ENCODE measurements at places on chromosomes 4 and X.

DNA sequence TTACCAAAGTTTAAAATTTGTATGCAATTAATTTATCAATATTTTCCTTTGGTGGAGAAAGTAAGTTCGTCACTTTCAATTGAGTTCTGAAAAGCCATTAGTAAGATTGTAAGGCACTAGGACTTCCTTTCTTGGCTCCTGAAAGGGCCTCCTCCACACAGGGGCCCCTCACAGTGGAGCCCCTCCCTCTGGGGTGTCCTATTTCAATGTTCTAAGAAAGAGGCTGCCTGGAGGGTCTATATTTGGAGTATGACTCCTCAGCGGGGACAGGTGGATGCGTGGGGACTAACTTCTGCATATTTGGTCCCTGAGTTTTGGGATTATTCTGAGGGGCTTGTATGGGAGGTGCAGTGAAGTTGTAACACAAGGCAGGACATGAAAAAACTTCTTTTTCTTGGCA is 1.6 kb upstream of the ARMCX4 start:
- DNase-seq, result no peak

DNA sequence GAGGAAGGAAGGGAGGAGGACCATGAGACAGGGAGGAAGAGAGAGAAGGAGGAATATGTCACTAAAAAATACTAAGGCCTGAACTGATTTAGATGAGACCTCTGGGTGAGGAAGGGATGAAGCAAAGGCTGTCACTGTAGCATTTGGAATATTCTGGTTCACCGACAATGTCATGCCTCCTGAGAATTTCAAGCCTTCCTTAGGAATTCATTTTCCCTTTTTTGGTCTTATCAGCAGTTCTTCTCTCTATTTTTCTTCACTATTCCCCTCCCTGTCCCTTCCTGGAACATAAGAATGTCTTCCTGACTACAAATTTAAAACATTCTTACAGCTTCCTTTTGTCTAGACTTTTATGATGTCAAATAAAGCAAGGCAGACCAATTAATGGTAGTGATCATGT is 527.8 kb downstream of the INPP4B start:
- no peak for DNase-seq

DNA sequence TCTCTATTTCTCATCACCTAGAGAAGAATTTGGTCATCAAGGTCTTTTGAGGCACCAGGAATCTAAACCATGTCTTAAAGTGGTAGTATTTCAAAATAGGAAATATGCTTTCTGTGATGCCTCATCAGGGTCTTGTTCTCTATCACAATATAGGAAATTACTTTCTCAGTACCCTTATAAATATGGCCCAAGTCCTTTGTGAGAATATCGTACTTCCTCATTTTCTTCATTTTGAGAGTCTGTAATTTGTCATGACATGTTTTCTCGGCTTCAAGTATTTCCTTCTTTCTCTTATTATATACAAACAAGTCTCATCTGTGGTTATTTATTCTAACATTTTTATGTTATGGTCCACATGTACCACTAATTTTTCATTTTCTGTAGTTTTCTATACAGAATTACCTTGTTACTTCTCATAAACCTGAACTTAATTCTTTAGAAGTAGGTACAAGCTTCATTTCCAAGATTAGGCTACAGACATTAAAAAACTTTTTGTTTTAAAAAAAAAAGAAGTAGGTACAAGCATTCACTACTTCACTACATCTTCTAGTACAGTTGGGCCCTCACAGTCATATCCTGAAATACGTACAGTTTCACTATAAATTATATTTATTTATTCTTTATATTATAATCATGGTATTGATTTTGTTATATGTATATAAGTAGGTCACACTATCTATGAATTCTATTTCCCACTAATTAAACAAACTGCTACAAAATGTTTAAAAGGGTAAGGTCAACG is 54.4 kb downstream of the KLHL13 start:
- DNase-seq, result no peak

GRCh38 chr4:41307638-41308037 is 50.9 kb downstream of the UCHL1 start:
- no peak for DNase-seq

GRCh38 chrX:19705196-19705769 is 182.1 kb downstream of the SH3KBP1 start:
- no peak for DNase-seq

DNA sequence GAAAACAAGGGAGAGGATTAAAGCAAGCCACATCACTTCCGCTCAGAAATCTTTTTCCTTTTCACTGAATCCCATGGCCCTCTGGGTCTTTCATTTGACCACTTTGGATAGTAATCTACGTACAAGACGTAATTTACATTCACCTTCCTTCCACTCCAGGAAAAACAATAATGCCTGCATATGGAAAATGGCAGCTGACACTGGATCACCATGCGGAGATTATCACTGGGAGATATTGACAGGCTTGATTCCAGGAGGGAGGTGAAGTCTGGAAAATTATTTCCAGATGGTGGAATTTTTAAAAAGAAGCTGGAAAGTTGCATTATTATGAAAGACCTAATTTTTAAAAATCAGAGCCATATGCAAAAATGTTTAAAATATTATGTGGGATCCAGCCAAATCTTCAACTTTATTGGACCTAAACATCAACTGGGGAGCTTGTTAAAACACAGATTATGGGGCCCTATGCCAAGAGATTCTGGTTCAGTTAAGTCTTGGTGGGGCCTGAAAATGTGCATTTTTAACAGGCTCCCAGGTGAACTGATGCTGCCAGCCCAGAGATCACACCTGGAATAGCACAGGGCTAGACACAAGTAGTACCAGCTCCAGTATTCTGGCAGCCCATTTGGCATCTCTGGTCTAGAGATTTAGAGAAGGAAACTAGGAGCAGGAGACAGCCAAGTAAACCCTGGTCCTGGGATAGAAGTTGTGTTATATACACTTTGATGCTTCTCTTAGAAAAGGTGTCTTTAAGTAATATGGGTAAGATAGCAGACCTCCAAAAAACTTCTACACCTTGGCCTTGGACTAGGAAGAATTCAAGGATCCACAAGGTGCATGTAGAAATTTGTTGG is 290.3 kb upstream of the LDB2 start:
- no peak for DNase-seq

GRCh38 chr4:118905566-118905965 is 16.9 kb downstream of the SYNPO2 start:
- DNase-seq, result no peak

DNA sequence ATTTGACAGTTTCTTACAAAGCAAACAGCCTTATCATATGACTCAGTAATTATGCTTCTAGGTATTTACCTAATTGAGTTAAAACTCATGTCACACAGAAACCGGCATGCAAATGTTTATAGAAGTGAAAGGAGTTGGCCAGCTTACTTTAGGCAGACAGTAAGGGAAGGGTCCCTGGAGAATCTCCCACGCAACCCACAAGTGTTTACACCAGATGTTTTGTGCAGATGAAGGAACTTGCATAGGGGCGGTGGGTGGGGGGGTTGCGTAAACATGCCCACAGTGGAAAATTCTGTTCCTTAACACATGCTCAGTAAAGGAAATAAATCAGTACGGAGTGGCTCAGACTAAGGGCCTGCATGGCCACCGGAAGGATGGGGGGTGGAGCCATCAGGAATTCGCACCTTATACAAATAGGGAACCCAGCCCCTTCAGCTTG is 330.5 kb upstream of the AADAT start:
- DNase-seq, result no peak

DNA sequence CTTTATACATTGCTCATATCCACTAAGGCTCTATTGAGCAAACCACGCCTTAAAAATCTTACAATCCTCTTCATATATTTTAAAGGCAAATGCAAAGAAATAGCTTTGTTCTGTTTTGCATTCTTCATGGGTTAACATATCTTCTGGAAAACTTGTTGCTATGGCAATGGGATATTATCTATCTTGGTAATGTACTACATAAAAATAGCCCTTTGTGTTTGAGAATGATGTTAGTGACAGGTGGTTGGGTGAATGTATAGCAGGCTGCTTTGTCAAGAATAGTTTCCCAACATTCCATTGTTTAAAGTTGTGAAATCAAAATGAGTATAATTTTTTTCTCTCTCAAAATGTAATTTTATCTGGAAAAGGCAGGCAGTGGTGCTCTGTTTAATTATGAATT is 16.8 kb downstream of the REPS2 start:
- DNase-seq, result no peak

DNA sequence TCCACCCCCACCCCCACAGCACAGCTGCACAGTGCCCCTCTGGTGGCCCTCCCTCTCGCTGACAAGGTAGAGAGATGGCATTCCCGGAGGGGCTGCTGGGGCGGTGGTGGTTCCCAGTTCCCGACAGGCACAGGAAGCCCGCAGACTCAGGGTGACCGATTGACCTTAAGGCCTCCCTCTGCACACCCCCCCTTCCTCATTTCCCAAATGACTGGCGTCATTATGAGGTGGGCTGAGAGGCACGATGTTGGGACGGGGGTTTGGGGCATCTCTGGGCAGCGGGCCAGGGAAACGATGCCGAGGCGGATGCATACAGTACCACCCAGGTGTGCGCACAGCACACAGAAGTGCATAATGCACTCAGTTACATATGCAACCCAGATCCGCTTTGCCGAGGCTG is 3.5 kb upstream of the TIMP1 start:
- no peak for DNase-seq

- no peak for DNase-seq
Observed at GRCh38 chrX:40514376-40514775, 66.4 kb upstream of the ATP6AP2 start.

DNA sequence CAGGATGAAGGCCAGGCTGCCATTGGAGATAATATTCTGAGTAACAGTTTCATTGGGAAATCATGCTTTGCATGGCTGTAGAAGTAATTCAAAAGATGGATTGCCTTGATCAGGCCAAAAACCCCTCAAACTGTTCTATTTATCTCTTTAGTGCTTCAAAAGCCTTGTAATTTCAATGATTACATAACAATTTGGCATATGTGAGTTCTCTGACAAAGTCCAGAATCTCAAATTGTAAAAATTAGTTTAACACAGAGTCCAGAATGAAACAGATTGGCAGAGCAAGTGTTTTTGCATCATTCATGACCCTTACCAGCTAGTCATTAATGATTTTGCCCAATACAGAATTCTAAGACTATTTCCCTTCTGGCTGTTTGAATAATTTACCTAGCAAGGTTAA is 347.3 kb downstream of the SPRY1 start:
- no peak for DNase-seq

DNA sequence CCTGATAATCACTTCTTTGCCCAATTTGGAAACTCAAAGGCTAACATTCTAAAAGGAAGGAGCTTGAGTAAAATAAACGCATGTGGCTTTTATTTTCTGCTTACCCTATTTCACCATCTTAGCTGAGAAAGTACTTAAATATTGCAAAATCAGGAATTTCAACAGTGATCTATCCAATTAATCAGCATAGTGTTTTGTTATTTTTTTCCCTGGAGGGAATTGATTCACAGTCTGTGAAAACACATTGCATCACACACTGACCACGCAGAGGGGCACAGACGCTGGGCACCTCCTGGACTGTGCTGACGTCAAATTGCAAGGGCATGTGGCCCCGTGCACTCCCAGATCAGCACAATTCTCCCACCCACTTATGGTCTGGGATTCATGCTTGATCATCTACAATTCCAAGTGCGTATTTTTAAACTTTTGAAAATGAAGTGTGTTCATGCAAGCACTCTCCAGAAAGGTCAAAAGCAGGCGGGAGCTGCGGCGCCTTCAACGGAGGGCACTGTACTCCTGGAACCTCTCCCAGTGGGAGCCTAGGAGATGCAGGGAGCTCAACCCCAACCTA is 320.6 kb upstream of the PPARGC1A start:
- DNase-seq, result no peak

- DNase-seq, result no peak
Observed at GRCh38 chrX:131746491-131746968, 202.7 kb downstream of the OR13H1 start.

DNA sequence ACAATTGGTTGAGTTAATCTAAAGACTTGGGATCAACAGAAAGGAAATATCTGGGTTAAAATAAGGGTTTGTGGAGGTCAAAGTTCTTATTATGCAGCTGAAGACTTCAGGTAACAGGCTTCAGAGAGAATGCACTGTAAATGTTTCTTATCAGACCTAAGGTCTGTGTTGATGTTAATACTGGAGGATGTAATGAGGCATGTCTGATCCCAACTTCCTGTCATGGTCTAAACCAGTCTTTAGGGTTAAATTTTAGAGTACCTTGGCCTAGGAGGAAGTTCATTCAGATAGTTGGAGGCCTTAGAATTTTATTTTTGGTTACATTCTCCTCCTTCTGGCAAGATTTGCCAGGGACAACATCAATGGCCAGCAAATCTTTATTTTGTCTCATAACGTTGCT is 72.1 kb upstream of the GC start:
- DNase-seq, result no peak

Data from dorsolateral prefrontal cortex (tissue), 122 donors.